PC-3 (cell line): ENCODE measurements at places on chromosomes 5 and 9. TPM values are rescaled to one million over a fixed set of nuclear protein-coding genes. Genes with fewer than 3 reads are reported as not detected.

DNA sequence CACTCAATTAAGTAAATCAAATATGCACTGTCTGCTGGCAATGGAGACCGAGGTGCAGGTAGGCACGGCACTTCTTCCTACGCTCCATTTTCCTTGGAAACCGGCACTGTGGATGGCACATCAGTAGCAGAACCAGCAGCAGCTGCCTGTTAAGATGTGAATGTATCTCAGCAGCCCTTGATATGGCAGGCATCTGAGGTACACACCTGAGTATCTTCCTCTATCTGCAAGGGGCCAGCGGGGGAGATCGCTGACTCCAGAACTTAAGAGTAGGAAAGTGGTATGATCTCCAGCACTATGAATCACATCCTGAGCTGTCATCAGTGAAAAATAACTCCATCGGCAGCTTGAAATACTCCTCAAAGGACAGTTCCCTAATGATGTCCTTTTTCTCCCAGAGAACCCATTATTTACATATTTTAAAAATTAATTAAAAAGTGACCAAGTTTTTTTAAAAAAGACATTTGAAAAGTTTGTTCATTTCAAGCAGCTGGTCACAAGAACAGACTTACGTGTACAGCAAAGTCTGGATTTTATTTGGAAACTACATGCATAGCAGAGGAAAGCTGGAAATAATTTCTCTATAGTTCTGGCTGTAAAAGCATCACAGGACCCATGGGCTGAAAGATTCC, 97.1 kb downstream of the ADAMTS12 start:
- no peak overlapping the region for H3K4me3 ChIP-seq
- no peak overlapping the region for H3K27ac ChIP-seq
- H3K27me3 ChIP-seq, result no peaks in the 10 kb centered on the region
- DNase-seq, result peak; percentile 44
- peaks cover 9% of the 10 kb centered on the region; the same call in 1 of the 2 replicates for H3K4me1 ChIP-seq
- no peaks in the 10 kb centered on the region for H3K36me3 ChIP-seq

DNA sequence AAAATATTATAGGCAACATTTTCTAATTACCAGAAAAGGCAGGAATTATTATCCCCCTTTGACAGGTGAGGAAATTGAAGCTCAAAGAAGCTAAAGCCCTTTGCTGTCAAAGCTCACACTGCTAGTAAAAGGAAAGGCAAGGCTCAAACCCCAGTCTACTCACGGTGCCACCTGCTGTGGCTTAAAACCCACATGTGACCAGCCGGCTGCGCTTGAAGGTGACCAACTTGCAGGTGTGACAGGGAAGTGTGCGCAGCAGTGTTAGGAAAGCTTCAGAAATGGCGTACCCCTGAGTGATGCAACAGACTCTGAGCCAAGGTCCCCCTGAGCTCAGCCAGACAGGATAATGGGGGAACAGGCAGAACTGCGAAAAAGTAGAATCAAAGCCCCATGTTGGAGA, 45.2 kb downstream of the PAX5 start:
- DNase-seq, result no peak
- H3K27me3 ChIP-seq, result no peaks in the 10 kb centered on the region
- no peak overlapping the region for H3K27ac ChIP-seq
- no peak overlapping the region for H3K4me3 ChIP-seq
- no peaks in the 10 kb centered on the region for H3K36me3 ChIP-seq

DNA sequence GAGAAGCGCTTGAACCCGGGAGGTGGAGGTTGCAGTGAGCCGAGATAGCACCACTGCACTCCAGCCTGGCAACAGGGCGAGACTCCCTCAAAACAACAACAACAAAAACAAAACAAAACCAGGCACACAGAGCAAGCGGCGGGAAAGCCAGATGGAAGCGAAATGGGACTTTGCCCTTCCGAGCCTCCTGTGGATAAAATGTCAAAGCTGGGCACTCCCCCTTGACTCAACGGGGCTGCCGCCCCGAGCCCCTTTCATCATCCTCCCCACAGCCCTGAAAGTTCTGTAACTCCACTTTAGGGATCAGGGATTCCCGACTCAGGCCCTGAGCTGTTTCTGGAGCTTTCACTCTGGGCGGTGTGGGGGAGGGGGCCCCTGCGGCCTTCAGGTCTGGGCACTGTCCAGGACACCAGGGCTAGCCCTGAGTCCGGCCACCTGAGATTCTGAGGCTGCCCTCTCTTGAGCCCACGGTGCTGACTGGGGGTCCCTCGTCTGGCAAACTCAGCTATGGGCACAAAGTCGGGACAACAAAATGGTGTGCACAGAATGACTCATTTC, 30.6 kb upstream of the OBP2B start:
- no peak for DNase-seq
- H3K27me3 ChIP-seq, result no peaks in the 10 kb centered on the region
- no peak overlapping the region for H3K27ac ChIP-seq

- H3K4me3 ChIP-seq, result no peak overlapping the region
- H3K27me3 ChIP-seq, result no peaks in the 10 kb centered on the region
- no peak for DNase-seq
- no peaks in the 10 kb centered on the region for H3K36me3 ChIP-seq
- no peak overlapping the region for H3K27ac ChIP-seq
Observed at GRCh38 chr9:1013021-1013420, 36.6 kb downstream of the DMRT3 start.

GRCh38 chr9:89558948-89559347, 45.9 kb upstream of the GADD45G start:
- H3K4me1 ChIP-seq, result peaks cover 9% of the 10 kb centered on the region; the same call in 1 of the 2 replicates
- no peak overlapping the region for H3K4me3 ChIP-seq
- no peaks in the 10 kb centered on the region for H3K36me3 ChIP-seq
- no peak overlapping the region for H3K27ac ChIP-seq
- H3K27me3 ChIP-seq, result peaks cover 6% of the 10 kb centered on the region; the same call in 1 of the 2 replicates

GRCh38 chr5:56565283-56565615, 250.1 kb upstream of the MAP3K1 start:
- no peak overlapping the region for H3K4me3 ChIP-seq
- DNase-seq, result no peak
- H3K4me1 ChIP-seq, result no peaks in the 10 kb centered on the region

GRCh38 chr9:97593960-97594359, 39.2 kb downstream of the TSTD2 start:
- no peak overlapping the region for H3K4me3 ChIP-seq
- DNase-seq, result no peak
- no peaks in the 10 kb centered on the region for H3K4me1 ChIP-seq
- no peak overlapping the region for H3K27ac ChIP-seq
- H3K27me3 ChIP-seq, result no peaks in the 10 kb centered on the region

- H3K36me3 ChIP-seq, result no peaks in the 10 kb centered on the region
- no peak for DNase-seq
- no peaks in the 10 kb centered on the region for H3K4me1 ChIP-seq
- peaks cover 14% of the 10 kb centered on the region for H3K27me3 ChIP-seq
- no peak overlapping the region for H3K27ac ChIP-seq
Observed at GRCh38 chr9:126147186-126147935, 179.3 kb upstream of the MVB12B start.

GRCh38 chr9:2970864-2971263, 127.0 kb upstream of the PUM3 start:
- no peaks in the 10 kb centered on the region for H3K4me1 ChIP-seq
- no peak for DNase-seq
- no peaks in the 10 kb centered on the region for H3K36me3 ChIP-seq
- H3K4me3 ChIP-seq, result no peak overlapping the region
- no peak overlapping the region for H3K27ac ChIP-seq

GRCh38 chr5:10301842-10302610, 5.7 kb downstream of the CMBL start:
- peak overlapping the region; percentile 0; the same call in 1 of the 2 replicates for H3K4me3 ChIP-seq
- DNase-seq, result peak; percentile 96
- H3K36me3 ChIP-seq, result peaks cover 27% of the 10 kb centered on the region
- H3K27ac ChIP-seq, result peak overlapping the region; percentile 10

DNA sequence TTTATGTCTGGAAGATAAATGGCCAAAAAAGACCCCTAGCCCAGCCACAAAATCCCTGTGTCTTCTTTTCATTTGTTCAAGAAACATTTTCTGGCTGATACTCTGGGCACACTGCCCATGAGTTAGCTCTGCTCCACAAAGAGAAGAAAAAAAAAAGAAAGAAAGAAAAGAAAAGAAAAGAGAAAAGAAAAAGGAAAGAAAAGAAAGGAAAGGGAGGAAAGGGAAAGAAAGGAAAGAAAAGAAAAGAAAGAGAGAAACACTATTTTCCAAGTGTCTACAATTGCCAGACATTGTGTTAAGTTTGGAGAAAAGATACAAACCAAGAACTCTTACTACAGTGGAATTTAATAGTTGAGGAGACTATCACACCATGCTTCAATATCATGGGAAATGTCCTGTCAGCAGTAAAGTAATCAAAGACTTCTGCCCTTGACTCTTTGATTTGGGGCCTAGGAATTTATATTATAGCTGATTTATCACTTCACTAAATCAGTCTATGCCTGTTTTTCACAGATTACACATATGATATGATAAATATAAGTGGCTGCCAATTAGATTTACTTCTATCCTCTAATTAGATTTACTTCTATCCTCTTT, 3.0 kb downstream of the TRMO start:
- no peak for DNase-seq
- H3K27ac ChIP-seq, result no peak overlapping the region
- H3K4me1 ChIP-seq, result peaks cover 10% of the 10 kb centered on the region

DNA sequence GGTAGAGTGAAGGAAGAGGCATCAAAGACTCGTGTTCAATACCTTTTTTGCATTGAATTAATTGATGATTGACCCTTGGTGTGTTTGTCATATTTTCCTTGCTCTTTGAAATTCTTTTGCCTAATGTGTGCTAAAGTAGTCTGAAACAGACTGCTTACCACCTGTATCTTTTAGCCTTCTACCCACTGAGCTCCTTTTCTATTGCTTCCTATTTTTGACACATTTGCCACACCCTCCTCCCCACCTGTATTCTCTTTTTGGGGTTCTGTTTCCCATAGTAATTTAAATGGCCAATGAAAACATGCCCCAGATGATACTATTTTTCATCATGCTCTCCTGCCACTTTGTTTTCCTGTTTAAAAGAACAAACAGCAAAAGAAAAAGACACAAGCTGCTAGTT, 78.5 kb downstream of the ZCCHC7 start:
- DNase-seq, result no peak
- no peak overlapping the region for H3K27ac ChIP-seq
- H3K27me3 ChIP-seq, result no peaks in the 10 kb centered on the region
- H3K36me3 ChIP-seq, result no peaks in the 10 kb centered on the region
- no peak overlapping the region for H3K4me3 ChIP-seq
- peaks cover 27% of the 10 kb centered on the region for H3K4me1 ChIP-seq

Gene MYMK
- total RNA-seq, result not detected in 2 replicates

Gene ASTN2
- total RNA-seq, result 3.5 and 6.2 TPM in 2 replicates

Gene FOXD4L6
- total RNA-seq, result not detected in 2 replicates

Gene TMC1
- total RNA-seq, result 0.15 TPM in 1 of 2 replicates, not detected in the other

Gene DNAH5
- total RNA-seq, result 3.4 and 3.5 TPM in 2 replicates

Gene KIF4B
- total RNA-seq, result not detected in 2 replicates

Gene DDX41
- total RNA-seq, result 260 and 318 TPM in 2 replicates
